ENCODE measurements at places on chromosomes 7 and 10.
A peak's percentile ranks its signal among the peaks of the same experiment; 100 is the strongest.

GRCh38 chr10:111015181-111015580 is 61.6 kb upstream of the ADRA2A start:
- no peak for DNase-seq

- DNase-seq = no peak
Measured at GRCh38 chr7:910441-910861, 34.1 kb downstream of the GET4 start.

GRCh38 chr7:28096713-28097112 is 83.9 kb downstream of the JAZF1 start:
- DNase-seq = peak; percentile 77

GRCh38 chr7:54712820-54713219 is 46.2 kb downstream of the SEC61G start:
- DNase-seq = no peak

- DNase-seq = no peak
Measured at GRCh38 chr7:45717537-45718235, 143.5 kb downstream of the ADCY1 start.

DNA sequence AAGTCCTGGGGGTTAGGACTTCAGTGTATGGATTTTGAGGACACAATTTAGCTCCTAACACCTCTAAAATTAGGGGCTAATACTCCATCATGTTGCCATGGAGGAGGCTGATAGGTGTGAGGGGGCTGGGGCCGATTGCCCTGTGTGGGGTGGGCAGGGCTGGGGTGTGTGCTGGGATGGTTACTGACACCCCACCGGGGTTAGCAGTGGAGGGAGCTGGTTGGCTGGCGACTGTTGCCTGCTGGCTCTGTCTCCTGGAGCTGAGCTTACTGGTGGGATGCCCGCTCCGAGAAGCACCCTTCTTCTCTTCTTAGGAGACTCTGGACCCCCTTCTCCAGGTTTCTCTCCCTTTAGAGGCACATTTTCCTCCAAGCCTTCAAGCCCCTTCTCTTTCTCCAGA is 22.2 kb upstream of the SH2D4B start:
- DNase-seq = no peak

- DNase-seq = no peak
Measured at GRCh38 chr7:151889406-151890354, 12.8 kb upstream of the PRKAG2 start.

GRCh38 chr7:16583834-16584233 is 57.2 kb downstream of the LRRC72 start:
- no peak for DNase-seq

DNA sequence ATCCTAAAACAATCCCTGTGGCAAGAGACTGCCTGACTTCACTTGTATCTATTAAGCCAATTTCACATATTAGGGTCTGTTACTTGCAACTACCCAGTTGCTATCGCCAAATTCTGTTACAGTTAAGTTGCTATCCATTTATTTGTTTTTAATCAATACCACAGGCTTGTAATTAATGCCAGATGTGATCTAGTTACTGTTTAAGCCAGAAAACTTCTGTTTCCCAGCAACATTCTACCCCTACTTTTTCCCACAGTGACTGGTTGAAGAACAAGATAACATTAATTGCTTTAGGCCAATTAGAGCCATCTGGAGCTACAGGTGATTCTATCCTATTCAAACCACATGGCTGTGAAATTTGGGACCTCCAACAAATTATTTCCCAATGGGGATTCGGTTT is 131.3 kb downstream of the ALOX5 start:
- DNase-seq = peak; percentile 19

Measured in fibroblast of mammary gland (primary cell).